ENCODE measurements at places on chromosomes 3 and 15.
A peak's percentile ranks its signal among the peaks of the same experiment; 100 is the strongest.

GRCh38 chr15:101001796-101002195 lies 82.6 kb downstream of the LRRK1 start:
- DNase-seq: no peak

DNA sequence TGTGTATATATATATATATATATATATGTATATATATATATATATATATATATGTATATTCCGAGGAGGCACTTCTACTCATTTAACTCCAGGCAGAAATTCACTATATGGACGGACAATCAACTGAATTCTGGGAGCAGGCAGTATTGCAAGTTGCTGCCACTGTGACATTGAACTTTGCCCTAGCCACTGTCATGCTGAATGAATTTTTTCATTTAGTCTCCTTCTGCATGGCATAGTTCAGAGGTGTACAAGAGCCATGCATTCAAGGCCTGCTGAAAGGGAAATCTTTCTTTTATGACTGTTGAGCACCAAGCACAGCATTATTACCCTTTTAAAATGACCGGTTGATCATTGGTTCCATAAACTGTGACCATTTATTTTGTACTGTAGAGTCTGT lies 176.2 kb upstream of the THRB start:
- no peak for DNase-seq

- DNase-seq: no peak
Measured at GRCh38 chr3:189836795-189837194, 205.6 kb downstream of the TP63 start.

GRCh38 chr15:53448232-53449015 lies 311.0 kb downstream of the WDR72 start:
- peak; percentile 20 for DNase-seq

DNA sequence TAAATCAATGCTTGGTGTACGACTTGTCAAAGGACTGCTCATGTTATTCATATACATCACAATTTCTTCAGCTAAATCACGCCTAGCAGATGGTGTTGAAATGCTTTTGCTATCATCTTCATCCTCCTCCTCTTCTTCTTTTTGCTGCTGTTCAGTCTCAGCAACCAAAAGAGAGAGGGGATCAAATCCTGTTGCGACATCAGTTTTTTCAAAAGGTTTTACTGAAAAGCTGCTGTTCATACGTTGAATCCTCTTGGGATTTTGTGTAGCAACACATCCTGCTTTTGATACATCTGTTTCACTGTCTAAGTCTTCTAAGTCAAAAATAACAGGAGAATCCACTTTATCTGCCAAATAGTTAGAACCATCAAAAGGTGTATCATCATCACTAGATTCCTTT lies 69.0 kb downstream of the SLC24A1 start:
- no peak for DNase-seq

DNA sequence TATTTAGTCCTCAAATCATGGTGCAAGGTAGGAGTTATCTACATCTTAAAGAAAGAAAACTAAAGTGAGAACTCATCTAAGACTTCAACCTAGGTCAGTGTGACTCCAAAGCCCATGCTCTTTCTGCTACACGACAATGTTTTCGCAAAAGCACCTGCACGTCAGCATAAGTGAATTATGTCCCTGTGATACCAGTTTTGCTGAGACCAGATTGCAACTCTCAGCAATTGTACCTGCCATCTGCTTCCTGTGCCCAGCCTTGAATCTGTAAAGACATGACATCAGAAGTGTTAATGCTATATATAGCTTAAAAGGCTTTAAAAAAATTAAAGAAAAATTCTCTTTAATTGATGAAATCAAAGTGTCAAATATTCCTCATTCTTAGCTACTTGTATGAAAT lies 43.4 kb downstream of the RETNLB start:
- no peak for DNase-seq

DNA sequence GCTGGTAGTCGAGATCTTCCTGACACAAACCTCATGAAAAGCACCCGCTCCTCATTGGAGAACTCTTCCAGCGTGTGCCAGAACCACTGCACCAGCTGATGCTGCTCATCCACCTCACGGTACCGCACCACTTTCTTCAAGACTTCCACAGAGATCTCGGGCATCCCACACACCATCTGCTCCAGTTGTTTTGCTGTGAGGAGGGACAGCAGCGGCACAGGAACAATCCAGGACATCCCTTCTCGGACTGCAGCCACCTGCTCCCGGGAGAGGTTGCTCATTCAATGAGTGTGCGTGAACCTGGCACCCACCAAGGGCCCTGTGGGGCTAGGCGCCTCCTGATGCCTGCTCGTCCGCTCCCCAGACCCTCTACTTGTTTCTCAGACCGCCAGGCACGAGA lies 15.1 kb downstream of the FBXL22 start:
- no peak for DNase-seq

- no peak for DNase-seq
Measured at GRCh38 chr3:16849795-16850194, 35.0 kb upstream of the PLCL2 start.

DNA sequence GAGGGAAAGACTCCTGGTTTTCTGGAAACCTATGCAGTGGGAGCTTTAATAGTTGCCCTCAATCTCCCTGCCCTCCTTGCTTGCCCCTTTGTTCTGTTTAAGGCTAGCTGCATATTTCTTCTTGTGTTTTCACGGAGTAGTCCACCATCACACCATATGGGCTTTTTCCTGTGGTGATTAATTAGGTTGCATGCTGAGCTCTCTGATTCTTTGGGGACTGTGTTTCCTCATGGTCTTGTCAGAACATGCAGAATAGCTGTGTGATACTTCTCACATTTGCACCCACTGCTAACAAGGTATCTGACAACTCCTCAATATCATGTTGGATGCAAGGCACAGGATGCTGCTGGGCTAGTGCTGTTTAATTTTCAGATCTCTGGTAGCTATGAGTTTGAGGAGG lies 139.6 kb downstream of the PTPRG start:
- DNase-seq: no peak

DNA sequence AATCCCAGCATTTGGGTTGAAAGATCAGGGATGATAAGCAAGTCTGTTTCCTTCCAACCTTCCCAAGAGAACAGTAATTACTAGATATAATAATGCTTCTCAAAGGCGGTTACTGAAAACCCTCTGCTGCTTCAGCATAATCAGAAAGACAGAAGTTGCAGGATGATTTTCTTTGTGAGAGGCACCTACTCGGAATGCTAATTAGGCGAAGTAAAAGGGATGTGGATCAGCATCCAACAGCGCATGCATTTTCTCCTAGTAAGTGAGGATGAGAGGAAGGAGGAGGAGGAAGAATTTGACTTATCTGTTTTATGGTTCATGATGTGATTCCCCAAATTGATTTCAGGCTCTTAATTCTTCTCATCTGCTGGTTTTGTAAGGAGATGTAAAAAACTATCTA lies 118.0 kb downstream of the CACNA2D3 start:
- no peak for DNase-seq

DNA sequence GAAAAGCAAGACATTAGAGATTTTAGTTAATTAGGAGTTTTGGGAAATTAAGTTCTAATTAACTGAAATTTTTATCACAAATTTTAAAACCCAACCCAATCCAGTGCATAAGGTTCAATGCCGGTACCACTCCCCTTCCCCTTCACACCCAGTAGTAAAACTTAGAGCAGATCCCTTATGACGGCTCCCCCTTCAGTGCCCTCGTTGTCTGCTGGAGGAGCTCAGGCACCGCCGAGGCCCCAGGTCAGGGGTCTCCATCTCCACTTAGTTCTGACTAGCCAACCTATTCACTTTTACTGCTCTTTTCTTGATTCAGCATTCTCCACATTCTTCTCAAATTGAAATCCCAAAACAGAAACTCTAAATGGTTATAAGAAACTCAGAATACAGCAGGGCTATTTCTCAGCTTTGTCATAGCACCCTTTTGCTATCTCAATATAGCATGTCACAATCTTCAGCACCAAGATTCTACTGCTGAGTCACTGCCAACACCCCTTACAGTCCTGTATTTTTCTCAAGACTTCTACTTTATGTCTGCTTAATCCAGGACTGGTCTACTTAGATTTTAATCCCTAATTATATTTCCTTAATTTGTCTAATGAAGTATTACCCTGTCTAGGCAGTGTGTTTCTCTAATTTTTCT lies 39.8 kb downstream of the TUBGCP4 start:
- DNase-seq: no peak

GRCh38 chr3:62995119-62995518 lies 119.9 kb upstream of the CADPS start:
- DNase-seq: peak; percentile 8

DNA sequence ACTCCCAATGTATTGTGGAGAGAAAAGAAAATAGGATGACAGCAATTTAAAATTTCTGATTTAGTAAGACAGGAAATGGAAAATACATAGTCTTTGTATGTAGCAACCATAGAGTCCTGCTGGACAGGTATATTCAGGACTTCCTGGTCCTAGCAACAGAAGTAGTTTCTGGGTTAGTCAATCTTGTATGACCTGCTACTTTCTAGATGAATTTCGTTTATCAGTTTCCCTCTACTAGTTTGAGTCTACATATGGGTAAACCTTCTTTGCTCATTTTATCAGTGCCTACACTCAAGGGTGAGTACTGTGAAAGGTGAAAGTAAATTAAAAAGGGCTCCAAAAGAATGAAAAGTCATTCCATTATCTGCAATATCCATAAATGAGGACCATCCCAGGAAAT lies 309.8 kb downstream of the UNC13C start:
- DNase-seq: no peak

DNA sequence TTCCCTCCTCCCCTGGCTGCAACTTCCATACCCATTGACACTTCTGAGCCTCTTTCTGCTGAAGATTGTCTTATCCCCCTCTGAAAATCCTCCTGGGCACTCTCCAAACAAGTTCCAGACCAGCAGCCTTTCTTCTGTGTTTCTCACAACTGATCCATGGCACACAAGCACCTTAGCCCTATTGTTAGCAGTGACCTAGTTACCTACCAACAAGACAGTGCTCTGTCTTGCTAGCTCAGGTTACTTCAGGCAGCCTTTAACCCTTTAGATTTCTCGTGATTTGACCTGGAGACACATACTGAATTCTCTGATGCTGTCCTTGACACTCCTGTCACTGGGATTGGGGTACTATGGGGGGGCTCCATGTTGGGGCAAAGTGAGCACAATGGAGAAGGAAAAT lies 82.1 kb downstream of the GTF2E1 start:
- DNase-seq: peak; percentile 30

GRCh38 chr3:23619705-23620637 lies 185.8 kb upstream of the UBE2E1 start:
- no peak for DNase-seq

GRCh38 chr15:89790661-89791060 lies 14.5 kb downstream of the MESP2 start:
- no peak for DNase-seq

GRCh38 chr3:12388185-12388584 lies 96.1 kb upstream of the TSEN2 start:
- no peak for DNase-seq

GRCh38 chr15:100005013-100005412 lies 271.8 kb upstream of the LYSMD4 start:
- DNase-seq: no peak

GRCh38 chr15:66780973-66781718 lies 79.1 kb downstream of the SMAD6 start:
- no peak for DNase-seq

GRCh38 chr3:141179983-141180382 lies 51.6 kb upstream of the PXYLP1 start:
- DNase-seq: no peak

- peak; percentile 77 for DNase-seq
Measured at GRCh38 chr3:32391643-32392535, at the start of gene CMTM7. CMTM7 (plus strand) TSS chr3:32391853; CDS start chr3:32391907, 54 bp downstream.

DNA sequence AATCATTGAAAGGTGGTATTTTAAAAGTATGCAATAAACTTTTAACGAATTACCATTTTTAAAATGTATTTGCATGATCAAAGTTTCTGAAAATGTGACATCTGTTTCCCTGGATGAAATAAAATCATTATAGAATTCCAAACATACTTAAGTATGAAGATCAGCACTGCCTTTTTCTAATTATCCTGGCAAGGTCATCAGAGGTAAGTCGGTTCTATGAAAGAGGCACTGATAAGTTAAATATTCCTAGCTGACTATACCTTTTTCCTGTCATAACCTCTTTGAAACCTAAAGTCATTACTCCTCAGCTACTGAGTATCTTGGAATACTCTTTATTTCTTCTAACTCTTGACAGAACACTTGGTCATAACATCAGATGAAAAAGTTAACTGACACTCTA lies 406.1 kb upstream of the ALCAM start:
- DNase-seq: no peak

GRCh38 chr3:81752604-81753003 lies 8.8 kb downstream of the GBE1 start:
- no peak for DNase-seq

DNA sequence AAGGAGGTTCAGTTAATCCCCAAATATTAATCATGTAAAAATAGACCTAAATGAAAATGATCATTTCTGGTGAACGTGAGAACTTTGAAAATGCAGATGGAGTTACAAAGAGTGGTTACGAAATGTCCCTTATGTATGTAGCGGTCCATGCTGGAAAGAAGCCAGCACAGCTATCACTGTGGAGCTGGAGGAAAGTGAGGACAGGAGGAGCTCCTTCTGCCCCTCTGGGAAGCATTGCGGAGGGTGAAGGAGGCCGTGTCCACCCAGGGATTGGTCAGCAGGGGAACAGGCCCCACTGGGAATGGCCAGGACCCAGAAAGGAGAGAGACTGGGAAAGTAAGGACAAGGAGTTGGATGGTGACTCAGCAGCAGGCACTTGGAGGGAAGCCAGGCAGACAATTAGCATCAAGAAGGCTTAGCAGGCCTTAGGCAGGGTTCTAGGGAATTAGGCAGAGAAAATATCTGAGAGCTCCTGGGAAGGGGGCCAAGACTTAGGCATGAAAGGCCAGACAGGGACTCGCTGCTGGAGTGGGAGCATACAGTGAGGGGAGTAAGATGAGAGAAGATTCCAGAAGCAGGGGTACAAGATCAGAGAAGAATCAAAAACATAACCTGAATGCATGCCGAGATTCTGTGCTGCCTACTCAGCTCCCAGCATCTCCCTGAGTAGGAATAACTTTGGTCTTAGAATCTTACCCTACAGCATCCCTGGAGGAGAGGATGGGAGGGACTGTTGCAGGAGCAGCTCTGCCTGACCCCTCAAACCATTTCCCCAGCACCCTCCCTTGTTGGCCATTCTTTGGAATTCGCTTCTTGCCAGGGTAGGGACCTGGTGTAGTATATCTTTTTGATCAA lies 171.0 kb upstream of the UMPS start:
- DNase-seq: peak; percentile 52

GRCh38 chr15:77573802-77574201 lies 58.9 kb downstream of the LINGO1 start:
- no peak for DNase-seq

- no peak for DNase-seq
Measured at GRCh38 chr3:156729460-156730179, 55.2 kb downstream of the TIPARP start.

DNA sequence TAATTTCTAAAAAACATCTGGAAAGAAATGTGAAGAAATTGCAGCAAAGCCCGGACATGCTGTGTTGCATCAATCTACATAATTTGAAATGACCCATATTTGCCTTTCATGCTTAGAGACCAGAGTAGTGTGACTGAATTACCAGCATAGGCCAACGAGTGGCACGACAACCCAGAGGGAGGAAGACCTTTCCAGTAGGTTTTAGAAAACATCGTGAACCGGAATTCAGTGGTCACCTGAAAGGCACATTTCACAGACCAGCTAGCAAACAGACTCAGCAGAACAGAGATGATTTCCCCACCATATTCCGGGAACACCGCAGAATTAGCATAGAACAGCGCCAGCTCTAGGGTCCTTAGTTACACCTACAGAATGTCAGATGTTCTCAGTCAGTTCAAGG lies 620.0 kb upstream of the ZNF385D start:
- DNase-seq: no peak

- no peak for DNase-seq
Measured at GRCh38 chr3:183541235-183541655, 14.3 kb downstream of the KLHL6 start.
